ENCODE measurements at places on chromosomes 13 and 19.

- DNase-seq, result no peak
Observed at GRCh38 chr19:51027873-51028272, 1.5 kb upstream of the KLK11 start.

- DNase-seq, result no peak
Observed at GRCh38 chr13:92825938-92826596, 400.5 kb upstream of the GPC6 start.

DNA sequence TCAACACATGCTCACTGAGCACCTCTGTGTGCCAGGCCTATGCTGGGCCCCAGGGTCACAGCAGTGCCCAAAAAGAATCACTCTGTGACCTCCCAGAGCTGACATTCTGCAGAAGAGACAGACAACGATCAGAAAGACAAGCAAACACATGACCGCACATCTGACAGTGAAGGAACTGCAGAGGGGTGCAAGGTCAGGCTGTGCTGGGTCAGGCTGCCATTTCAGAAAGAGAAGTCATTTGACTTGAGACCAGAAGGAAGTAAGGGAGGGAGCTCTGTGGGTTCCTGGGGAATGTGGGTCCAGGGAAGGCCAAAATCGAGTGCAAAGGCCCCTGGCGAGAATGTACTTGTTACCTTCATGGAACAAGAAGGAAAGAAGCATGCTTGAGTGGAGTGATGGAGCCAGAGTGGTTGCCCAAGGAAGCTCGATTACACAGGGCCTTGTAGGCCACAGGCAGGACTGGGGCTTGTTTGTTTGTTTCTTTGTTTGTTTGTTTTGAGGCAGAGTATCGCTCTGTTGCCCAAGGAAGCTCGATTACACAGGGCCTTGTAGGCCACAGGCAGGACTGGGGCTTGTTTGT, 11.4 kb upstream of the CD22 start:
- DNase-seq, result no peak

GRCh38 chr19:18731562-18732008, 48.1 kb downstream of the CRTC1 start:
- DNase-seq, result no peak

GRCh38 chr13:38658906-38659305, 28.0 kb upstream of the FREM2 start:
- DNase-seq, result no peak

GRCh38 chr13:48493851-48494250, 39.0 kb downstream of the RCBTB2 start:
- DNase-seq, result no peak

- no peak for DNase-seq
Observed at GRCh38 chr13:57631596-57632275, at the start of gene PCDH17. TSS of gene PCDH17 (plus strand) at chr13:57631744. CDS start at chr13:57632547, 803 bp downstream.

GRCh38 chr19:23787106-23787505, 28.4 kb upstream of the ZNF681 start:
- DNase-seq, result no peak

GRCh38 chr13:102071711-102072110, 330.1 kb downstream of the FGF14 start:
- DNase-seq, result no peak

DNA sequence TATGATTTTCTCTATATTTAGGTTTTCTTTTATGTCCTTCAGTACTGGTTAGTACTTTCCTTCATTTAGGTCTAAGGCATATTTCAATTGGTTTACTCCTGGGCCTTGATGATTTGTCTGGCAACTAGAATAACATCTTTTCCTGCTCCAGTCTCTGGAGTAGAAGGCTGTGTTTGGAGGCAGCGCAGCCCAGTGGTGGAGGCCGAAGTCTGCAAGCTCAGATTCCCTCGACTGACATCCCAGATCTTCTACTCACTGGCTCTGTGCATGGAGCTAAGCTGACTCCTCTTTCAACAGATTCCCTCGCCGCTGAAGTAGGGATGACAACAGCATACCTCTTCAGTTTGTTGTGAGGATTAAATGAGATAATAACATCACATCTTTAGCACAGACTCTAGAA, 141.0 kb downstream of the RAP2A start:
- DNase-seq, result no peak

- DNase-seq, result peak; percentile 9
Observed at GRCh38 chr13:40706439-40706838, 40.0 kb upstream of the FOXO1 start.

DNA sequence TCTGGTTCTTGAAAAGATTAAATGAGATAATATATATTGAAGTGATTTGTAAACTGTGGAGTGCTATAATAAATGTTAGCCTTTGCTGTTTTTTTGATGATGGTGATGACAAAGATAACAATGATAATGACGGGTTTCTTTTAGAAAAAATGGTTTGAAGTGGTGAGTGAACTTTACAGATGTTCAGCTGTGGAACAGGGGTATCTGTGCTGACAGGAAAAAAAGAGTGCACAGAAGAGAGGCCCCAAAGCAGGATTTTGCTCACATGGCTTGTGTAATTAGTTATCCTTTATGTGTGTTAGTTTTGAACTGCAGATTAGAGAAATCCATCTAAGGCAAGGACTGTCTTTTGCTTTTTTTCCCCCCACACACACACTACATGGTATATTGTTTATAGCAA, 119.2 kb downstream of the CYSLTR2 start:
- DNase-seq, result no peak

GRCh38 chr13:81488021-81488420, 1147.1 kb upstream of the SPRY2 start:
- no peak for DNase-seq

GRCh38 chr19:40229484-40229883, 3.0 kb upstream of the CCNP start:
- no peak for DNase-seq

- DNase-seq, result no peak
Observed at GRCh38 chr13:93853912-93854311, 625.6 kb downstream of the DCT start.

DNA sequence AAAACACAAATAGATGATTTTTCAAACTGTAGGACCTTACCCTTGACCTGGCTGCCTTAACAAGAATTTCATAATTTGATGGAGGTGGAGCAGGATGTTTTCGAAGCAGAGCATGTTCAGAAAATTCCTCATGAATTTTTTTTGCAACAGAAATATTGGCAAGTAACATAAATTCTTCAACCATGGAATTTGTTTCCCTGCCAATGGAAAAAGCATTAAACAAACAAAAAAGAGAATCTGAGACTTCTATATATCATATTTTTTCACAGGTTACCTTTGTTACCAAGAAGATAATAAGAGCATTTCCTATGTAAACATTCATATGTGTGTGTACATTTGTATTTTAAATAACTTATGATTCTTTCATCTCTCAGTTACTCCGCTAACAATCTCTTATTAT, 18.3 kb downstream of the DIS3 start:
- DNase-seq, result no peak

DNA sequence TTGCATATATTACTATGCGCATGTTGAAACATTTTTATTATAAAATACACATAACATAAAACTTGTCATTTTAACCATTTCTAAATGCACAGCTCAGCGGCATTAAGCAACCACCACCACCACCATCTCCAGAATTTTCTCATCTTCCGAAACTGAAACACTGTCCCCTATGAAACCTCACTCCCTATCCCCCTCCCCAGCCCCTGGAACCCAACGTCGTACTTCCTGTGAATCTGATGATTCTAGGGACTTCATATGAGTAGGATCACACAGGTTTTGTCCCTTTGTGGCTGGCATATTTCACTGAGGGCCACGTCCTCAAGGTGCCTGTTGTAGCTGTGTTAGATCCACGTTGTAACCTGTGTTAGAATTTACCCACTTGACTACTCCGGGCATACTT, 716 bp upstream of the MAP2K2 start:
- no peak for DNase-seq

DNA sequence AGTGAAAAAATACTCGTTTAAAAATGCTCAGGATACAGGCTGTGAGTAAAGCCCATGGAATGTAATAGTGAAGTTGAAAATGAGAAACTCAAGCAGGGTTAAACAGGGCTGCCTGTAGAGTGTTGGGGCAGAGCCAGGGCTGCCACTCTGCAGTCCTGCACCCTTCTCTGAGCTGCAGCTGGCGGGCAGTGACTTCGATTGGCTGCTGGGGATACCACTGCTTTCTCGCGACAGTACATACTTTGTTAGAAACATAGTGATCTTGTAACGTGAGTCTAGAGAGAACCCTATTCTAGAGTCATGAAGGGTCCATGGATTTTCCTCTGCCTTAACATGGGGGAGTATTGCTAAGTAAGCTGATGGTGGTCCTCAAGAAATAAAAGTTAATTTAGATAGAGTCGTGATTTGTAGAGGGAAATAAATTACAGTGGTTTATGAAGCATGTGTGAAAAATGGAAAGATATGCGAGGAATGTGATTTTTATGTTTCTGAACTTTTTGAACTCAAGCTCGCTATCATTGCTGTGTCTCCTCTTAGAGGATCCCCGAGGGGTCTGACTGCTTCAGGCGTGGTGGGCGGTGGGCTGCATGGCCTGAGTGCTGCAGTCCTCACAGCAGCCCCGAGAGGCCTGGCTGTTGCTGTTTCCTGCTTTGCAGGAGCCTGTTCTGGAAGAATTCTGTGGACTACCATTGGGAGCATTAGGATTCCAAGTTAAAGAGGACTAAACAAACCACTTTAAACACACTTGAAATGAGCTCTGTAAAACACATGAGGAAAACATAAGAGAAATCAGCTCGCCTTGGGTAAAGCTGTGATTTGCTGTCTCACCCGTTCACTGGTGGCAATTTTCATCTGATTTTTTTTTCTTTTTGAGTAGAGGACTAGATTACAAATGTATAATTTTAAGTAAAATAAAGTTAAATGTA, 95.7 kb downstream of the ARHGEF7 start:
- DNase-seq, result no peak

DNA sequence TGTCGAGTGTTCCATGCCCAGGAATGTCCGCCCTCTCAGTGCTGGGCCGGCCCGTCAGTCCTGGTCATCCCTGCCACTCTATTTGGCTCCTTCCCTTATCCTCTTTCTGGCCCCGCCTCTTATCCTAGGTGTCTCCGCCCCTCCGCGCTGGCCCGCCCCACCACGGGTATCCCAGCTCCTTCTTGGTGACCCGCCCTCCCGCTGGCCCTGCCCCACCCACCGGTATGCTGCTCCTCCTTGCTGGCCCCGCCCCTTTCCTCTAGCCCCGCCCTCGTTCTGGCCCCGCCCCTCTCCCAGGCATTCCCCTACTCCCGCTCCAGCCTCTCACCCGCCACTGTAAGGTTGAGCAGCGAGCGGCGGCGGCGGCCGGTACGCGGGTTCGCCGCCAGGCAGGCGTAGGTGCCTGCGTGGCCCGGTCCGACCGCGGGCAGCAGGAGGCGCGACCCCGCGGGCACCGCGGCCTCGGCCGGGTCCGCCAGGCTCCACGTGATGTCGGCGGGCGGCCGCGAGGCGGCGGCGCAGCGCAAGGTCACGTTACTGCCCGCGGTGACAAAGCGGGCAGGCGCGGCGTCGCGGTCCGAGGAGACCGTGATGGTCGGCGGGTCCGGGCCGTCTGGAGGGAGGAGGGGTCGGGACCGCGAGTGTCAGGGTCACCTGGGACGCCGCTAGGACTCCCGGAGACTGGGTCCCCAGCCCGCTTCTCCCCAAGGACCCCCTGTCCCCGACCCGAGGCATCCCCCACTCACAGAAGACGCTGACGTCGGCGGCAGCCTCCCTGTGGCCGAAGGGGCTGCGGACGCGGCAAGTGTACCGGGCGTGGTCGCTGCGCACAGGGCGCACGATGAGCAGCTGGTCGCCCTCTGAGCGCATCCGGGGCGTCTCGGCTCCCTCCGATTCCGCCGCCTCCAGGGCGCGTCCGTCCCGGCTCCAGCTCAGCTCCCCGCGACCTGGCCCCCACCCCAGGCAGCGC, 2.0 kb downstream of the VSIG10L start:
- peak; percentile 93 for DNase-seq

DNA sequence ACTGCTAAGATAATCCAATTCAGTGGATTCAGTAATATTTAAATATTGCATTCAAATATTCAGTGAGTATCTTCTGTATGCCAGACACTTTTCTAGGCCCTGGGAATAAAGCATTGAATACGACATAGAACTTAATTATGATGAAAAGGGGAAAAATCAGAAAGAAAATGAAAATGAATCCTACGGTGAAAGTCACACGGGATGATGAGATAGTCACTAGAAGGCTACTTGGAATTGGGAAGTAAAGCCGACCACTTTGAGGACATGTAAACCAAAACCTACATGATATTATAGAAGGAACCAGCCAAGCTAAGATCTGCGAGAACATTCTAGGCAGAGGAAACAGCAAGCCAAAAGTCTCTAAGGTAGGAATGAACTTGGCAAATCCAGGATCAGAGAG, 10.1 kb downstream of the DPY19L3 start:
- DNase-seq, result no peak

DNA sequence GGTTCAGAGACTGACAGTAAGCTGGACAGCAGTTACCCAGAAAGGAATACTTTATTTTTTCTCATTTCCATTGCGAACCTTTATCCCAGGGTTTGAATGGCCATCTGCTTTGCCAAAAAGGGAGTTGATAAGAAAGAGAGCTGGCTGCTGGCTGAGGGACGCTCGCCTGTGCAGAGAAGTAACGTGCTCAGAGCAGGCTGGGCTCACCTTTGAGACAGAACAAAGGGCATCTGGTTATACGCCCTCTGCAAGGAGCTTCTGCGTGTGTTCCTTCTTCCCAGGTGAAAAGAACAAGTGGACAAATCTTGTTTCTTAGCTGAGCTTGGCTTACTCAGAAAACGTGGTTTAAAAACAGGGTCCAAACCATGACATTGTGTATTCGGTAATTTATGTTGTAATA, 47.4 kb downstream of the EFNB2 start:
- DNase-seq, result no peak

GRCh38 chr19:5154129-5154798, 185.4 kb downstream of the KDM4B start:
- peak; percentile 33 for DNase-seq

DNA sequence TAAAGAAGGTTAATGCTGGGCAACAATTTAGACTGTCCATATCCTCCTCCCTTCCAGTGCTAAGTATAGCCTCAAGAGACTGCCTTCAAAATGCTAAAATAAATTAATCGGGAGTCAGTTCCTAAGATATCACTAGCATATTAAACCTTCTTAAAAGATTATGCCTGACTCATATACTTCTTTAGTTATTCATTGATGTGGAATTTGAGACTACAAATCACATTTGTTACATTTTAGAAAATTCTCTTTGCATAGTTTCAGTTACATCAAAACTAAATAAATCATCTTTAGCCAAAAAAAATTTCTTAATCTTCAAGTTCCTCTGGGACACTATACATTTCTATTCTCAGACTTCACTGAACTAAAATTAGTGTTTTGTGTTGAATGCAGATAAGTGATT, 769.1 kb downstream of the PCDH9 start:
- DNase-seq, result no peak

- DNase-seq, result no peak
Observed at GRCh38 chr13:21256351-21256761, 79.9 kb downstream of the MRPL57 start.

All from CD4-positive, alpha-beta T cell treated with Interleukin-10 for 1 hour (primary cell).